Amygdala (tissue), 56 donors: ENCODE measurements at places on chromosomes 11 and 22.

DNA sequence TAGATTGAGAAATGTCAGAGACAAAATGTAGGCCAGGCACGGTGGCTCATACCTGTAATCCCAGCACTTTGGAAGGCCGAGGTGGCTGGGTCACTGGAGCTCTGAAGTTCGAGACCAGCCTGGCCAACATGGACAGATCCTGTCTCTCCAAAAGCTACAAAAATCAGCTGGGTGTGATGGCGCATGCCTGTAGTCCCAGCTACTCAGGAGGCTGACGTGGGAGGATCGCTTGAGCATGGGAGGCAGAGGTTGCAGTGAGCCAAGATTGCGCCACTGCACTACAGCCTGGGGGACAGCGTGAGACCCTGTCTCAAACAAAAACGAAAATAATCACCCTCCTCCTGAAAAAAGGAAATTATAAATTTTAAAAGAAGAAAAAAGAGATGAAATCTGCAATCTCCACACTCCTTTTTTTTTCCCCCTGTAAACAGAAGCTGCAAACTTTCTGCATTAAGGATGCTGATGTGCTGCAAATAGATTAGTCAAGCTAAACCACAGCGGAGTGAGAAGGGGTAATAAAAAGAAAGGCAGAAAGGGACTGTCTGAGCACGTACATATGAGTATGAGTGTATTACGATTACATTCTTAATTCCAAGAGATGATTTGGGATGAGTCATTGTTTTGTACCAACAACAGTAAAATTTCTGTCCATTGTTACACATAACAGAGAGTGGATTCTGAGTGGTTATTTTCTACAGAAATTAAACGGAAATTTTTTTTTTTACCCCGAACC, 87.3 kb downstream of the SIK3 start:
- DNase-seq, result no peak

- no peak for DNase-seq
Measured at GRCh38 chr22:45454275-45454674, 40.8 kb downstream of the RIBC2 start.

DNA sequence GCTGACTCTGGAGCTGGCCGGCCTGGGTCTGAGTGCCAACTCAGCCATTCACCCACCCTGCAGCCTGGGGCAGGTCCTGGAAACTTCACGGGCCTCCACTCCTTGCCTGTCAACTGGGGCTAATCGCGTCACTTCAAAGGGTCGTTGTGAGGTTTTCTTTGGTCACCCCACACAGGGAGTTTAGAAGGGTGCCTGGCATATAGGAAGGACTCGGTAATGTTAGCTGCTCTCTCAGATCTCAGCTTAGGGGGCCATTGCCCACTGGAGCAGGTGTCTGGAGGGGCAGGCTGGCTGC, 7.3 kb downstream of the INCENP start:
- no peak for DNase-seq

DNA sequence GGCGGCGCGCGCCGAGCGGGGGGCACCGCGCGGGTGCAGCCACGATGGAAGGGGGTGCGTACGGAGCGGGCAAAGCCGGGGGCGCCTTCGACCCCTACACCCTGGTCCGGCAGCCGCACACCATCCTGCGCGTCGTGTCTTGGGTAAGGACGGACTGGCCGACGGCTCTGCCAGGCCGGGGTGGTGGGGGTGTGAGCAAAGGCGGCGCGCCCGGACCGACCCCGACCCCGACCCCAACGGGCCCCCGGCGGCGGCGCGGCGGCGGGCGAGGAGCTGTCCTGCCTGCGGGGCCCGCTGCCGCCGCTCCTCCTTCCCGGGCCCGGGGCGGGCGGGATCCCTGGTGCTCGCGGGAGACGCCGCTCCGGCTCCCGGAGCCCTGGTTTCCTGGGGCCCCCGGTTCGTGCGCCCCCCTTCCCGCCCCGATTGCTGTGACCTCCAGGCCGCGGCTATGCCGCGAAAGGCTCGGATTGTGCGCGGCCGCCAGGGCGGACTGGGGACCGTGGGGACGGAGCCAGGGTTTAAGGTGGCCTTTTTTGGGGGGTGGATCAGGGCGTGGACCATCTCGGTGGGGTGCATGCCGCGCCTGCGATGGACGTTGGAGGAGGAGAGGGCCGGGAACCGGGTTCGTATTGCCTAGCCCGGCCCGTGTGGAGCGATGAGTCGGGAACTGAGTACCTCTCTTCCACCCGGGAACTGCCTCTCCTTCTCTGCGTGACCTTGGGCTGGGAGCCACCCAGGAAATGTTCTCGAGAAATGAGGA, at the start of gene SYNGR1:
Gene SYNGR1 (plus strand): TSS at position 25 of the 760 bp plus-strand sequence. CDS start 20 bp downstream, at position 45.
- peak; percentile 52 for DNase-seq

- DNase-seq, result no peak
Measured at GRCh38 chr11:61927501-61927900, 10.1 kb upstream of the RAB3IL1 start.

DNA sequence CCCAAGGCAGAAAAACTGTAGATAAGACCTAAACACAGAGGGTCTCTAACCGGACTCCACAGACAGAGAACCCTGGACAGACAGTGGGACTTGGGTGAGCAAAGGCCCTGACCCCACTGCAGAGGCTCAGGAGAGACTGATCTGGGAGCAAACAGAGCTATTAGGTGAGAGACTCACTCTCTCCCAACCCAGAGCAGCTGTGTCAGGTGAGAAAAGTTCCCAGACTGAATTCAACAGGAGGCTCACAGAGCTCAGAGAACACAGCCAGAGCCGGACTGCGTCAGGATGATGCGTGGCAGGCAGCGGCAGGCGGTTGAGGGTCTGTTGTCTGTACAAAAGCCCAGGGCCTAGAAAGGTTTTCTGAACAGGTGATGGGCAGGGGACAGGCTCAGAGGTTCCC, 5.5 kb downstream of the RFPL2 start:
- no peak for DNase-seq

DNA sequence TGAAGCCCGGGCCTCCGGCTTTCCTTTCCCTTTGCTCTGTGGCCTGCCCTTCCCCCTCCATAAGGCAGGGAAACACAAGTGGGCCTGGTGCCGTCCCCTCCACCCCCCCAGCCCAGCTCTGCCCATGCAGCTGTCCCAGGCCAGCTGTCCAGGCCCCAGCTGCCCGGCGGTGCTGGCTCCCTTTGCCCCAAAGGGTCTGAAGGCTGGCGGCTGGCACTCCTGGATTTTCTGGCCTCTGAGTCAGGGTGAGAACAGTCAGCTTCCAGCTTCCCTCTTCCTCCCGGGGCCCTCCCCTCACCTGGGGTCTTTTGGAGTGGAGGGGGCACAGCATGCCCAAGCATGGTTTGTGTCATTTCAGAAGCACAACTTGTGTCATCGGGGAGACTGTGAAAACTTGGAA, 27.8 kb downstream of the CD82 start:
- DNase-seq, result peak; percentile 88

DNA sequence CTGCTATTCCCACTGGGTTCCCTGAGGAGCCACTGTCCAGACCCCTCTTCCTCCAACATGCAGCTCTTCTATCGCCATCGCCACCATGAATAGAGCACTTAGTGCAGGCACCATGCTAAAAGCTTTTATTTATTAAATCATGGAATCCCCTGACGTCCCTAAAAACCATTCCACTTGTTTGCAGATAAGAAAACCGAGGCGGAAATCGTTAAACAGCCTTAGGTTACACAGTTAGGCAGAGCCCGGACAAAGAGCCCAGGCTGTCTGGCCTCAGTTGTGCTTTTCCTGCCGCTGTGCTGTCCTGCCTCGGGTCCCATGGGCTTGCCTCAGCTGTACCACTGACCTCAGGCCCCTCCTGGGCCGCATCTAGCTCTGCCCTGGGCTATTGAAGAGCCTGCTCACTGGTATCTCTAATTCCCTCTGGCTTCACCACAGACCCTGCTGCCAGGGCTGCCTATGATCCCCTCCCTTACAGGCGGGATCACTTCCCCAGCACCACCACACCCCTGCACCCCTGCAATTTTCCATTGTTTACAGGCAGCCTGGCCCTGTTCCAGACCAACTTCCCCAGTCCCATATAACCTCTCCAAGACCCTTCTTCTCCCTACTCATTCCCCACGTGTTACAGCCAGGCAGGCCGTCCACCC, 13.0 kb upstream of the TUB start:
- DNase-seq, result no peak

DNA sequence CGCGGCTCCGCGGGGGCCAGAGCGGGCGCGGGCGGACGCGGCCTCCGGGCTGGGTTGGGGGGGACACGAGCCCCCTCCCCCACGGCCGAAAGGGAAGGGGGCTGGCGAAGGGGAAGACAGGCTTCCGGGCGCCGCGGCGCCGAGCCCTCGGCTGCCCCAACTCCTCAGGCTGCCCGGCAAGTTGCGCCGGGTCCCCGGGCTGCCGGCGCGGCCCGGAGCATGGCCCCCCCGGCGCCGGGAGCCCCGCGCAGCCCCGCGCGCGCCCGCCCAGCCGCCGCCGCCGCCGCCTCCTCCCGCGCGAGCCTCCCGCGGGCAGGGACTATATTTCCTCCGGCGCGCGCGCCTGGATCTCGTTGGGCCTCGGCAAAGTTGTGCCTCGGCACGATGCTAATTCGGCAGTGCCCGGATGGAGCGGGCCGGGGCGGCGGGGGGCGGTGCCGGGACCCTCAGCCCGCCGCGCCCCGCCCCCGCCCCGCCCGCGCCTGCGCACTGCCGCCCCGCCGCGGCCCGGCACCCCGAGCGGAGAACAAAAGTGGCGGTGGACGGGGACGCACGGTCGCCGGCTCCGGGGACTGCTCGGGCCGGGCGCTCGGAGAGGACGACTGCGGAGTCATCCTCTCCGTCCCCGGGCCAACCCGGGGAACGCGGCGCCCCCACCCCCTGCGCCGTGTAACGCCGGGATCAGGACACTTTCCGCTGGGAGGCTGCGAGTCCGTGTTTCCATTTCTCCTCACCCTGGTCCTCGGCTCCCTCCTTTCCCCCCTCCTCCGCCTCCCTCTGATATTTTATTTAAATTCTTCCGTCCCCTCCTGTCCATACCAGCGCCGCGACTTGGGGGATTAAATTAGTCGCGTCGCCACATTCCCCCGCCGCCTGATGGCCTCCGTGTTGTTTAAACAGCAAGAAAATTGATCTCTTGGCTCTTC, at the start of gene PHF21B:
Gene PHF21B (minus strand): TSS at position 400 of the 926 bp plus-strand sequence. CDS start 456 bp downstream, outside the sequence.
- no peak for DNase-seq

GRCh38 chr11:134535029-134536025, 123.3 kb upstream of the B3GAT1 start:
- no peak for DNase-seq

GRCh38 chr11:36488096-36488495, 22.0 kb downstream of the TRAF6 start:
- DNase-seq, result no peak

DNA sequence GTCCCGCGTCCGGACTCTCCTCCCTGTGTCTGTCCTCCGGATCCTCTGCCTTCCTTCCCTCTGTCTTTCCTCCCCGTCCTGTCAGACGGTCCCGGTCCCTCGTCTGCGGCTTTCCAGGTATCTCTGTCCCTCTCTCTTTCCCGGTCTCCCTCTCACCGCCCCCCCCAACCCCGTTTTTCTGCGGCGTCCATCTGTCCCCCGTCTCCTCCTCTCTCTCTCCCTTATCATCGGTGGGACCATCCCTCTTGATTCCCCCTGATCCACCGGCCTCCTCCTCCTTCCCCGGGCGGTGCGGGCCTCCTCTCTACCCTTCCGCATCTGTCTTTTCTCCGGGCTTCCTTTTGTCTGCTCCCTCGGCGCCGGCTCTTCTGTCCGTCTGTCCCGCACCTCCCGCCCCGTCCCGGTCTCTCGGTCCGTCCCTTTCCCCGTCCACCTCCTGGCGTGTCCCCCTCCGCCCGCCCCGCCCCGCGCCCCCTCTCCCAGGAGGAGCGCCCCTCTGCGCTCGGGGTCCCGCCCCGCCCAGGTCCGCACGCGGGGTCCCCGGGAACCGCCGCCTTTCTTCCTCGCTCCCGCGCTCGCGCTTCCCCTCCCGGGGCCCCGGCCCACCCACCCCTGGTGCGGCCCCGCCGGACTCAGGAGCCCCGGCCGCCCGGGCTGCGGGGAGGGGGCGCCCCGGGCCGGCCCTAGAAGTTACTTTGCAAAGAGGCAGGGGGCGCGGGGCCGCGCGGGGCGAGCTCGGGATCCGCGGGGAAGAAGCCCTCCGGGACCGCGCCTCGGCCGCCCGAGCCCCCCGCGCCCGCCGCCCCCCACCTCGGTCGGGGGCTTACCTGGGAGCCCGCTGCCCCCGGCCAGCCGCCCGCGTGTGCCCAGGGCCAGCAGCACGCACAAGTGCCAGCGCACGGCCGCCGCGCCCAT, 568 bp downstream of the SCUBE1 start:
- DNase-seq, result no peak

- no peak for DNase-seq
Measured at GRCh38 chr11:110410651-110411050, 19.1 kb upstream of the FDX1 start.

DNA sequence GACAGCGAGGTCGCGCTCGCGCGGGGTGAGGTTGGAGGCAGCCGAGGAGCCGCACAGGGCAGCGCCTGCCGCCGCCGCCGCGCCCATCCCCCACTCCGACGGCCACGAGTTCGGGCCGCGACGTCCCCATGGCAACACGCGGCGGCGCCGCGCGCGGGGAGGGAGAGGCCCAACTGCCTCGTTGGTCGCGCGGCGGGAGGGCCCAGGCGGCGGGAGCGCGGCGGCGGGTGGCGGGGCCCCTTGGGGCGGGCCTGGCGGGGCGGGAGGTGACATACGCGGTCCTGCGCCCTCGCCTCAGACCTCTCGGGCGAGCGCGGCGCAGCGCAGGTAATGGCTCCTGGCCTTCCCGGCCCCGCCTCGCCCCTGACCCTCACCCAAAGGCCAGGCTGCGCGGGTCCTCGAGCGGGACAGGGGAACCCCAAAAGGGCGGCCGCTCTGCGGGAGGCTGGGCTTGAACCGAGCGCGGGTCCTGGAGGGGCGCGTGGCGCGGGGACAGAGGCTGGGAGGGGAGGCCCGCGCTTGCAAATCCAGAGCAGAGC, at the start of gene DEUP1:
Gene DEUP1 (plus strand): TSS at position 297 of the 539 bp plus-strand sequence. CDS start 1,518 bp downstream, outside the sequence.
- DNase-seq, result no peak

GRCh38 chr11:6205366-6205765, at the start of gene C11orf42:
Gene C11orf42 (plus strand): TSS chr11:6205557. CDS start chr11:6205616, 59 bp downstream.
- DNase-seq, result no peak

DNA sequence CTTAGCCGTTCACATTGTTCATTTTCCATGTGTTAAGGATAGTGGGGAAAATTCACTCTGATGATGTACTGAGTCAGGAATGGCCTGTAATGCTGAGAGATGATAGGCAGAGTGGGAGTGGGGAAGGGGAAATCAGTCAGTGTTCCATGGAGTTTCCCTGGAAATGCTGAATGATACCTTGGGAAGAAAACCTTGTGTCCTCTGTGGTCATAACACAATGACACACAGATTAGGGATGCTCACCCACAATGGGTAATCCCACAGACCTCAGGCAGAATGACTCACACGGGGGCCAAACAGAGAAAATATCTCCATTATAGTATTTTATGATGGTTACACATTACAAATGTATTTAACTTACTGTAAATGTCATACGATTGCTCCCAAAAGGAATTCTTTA, 118.0 kb downstream of the SNX19 start:
- no peak for DNase-seq
